ENCODE measurements at places on chromosomes 2 and 18.
A peak's percentile ranks its signal among the peaks of the same experiment; 100 is the strongest.

GRCh38 chr2:50396298-50396631 lies 635.7 kb downstream of the NRXN1 start:
- no peak for DNase-seq

DNA sequence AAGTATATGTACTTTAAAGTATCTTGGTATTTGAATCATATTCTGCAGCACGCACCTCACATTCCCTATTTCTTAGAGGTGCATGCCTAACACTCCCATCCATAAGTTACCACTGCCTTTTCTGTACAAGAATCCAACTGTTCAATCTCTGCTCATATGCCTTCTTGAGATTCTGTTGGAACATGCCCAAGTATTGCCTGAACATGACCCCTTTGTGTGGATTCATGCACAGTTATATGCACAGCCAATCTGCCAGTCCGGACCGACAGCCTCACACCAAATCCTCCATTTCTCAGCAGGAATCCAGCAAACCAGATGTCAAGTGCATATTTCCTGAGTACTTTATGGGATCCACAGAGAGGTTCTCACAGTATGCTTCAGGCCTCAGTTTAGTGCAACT lies 222.0 kb downstream of the TMEM182 start:
- no peak for DNase-seq

DNA sequence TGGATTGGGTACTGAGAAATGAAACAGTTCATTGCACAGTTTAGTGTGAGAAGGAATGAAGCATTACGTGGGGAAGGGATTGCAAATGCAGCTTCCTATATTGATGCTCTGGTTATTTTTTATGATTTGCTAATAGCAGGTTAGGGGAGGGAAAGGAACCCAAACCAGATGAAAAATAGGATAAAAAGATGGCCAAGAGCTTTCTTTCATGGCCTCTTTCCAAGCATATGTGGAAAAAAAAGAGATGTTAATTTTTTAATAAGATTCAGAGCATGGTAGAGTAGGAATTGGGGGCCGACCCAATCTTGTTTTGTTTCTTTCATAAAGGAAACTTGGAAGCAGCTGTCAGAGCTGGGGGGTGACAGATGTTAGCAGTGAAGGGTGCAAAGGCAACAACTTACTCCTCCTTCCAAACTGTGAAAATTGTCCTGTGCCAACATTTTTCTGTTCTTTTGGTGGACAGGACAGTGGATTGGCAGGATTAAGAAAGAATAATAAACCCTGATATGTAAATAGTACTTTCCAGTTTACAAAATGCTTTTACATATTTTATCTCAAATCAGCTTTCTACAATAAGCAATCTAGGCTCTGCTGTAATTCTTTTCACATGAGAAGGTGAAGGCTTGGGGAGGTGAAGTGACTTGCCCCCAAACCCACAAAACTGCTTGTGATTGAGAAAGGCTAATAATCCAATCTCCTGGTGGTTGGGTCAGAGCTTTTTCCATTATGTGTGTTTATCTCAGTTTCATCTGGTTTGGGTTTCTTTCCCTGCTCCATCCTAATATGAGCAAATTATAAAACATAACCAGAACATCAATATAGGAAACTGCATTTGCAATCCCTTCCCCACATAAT lies 270.1 kb downstream of the ETAA1 start:
- no peak for DNase-seq

DNA sequence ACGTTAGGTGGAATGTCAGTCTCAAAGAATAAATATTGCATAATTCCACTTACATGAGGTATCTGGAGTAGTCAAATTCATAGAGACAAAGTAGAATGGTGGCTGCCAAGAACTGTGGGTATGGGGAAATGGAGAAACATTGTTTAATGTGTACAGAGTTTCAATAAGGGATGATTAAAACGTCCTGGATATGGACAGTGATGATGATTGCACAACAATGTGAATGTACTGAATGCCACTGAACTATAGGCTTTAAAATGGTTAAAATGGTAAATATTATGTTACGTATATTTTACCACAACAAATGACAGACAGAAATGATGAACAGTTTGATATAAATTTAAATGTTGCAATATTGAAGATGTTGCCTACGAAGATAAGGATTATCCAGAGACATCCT lies 602.0 kb upstream of the PKDCC start:
- no peak for DNase-seq

DNA sequence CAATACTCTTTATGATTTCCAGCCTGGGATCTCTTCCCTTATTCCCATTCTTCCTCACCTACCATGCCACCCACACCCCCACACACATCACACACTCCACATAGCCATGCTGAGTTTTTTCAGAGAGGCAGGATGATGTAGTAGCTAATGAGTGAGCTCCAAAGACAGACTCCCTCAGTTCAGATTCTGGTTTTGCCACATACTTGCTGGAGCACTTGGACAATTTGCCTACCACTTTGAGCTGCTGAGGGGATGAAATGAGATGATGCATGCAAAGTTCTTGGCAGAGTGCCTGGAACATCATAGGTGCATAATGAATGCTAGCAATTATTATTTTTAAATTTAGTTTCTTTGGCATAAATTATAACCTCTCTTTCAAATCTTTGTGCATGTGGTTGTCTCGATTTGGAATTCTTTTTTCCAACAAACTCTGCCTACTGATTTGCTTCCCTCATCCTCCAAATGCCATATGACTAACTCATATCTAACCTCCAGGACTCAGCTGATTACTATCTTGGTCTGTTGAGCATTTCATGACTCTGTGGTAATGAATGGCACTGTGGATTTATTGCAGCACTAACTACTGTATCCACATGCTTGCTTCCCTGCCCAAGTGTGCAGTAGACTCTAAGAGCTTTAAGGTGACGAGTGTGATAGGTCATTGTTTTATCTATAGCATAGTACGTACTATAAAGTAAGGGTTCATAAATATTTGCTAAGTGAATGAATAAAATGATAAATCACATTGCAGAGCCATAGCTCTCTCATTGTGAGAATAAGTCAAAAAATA lies 99.1 kb downstream of the TACR1 start:
- DNase-seq: peak; percentile 13

GRCh38 chr18:79512461-79513380 lies 117.0 kb downstream of the NFATC1 start:
- DNase-seq: no peak

DNA sequence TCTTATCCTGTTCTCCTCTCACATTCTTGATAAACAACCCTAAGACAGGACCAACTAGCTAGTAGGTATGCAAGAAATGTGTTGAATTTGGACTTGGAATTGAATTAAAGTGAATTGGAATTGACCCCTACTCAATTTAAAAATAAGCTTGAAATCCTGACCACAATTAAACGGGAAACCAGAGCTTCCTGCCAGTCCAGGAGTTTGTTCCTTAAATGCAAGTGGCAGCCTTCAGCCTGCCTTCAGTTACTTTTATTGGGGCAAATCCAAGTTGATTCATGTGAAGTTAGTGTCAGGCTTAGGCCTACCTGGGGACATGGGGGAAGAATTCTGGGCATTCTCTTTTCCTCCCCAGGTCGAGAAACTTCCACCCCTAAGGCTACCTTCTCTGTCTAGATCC lies 457.6 kb downstream of the BCL11A start:
- no peak for DNase-seq

DNA sequence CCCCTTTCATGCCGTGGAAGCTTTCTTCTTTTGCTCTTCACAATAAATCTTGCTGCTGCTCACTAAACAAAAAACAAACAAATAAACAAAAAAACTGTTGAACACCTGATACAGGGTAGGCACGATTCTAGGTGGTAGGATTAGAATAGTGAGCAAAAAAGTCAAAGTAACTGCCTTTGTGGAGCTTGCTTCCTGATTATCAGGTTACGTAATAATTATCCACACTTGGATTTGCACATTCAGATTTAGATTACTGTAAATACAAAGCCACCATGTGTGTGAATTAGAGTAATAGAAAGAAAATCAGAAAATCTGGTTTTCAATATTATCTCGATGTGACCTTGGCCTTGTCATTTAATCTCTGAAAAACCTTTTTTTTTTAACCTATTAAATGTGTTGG lies 307.1 kb downstream of the NRXN1 start:
- DNase-seq: no peak

DNA sequence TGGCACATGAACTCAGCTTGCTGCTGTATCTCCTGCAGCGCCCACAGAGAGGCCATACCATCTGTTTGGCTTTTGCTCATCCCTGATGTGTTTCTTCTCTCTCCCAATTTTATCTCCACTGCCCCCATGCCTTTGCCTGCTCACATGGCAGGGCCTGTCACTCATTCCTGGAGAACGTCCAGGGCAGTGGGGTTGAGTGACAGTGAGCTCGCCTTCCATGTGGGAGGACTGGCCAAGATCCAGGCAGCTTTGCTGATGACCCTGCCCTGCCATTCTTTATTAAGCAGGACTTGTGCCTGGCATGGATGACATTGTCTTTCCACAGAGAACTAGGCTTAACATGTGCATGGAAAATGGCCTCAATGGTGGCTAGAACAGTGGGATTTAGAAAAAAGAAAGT lies 230.5 kb upstream of the THSD7B start:
- DNase-seq: no peak

DNA sequence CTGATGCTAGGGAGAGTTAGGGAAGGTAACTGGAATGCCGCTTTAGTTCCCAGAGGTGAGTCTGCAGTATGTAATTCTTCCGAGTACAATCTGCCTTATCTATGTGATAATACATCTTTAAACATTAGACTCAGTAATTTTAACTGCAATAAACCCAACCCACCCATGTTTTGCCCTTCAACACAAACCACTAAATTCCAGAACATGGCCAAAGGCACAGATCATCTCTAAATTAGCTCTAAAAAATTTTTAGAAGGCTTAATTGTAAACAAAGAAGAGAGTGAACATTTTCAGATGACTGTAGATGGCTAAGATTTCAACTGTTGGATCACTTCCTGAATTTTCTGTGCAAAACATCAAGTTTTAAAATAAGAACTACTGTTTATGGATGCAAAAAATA lies 488.7 kb upstream of the ID2 start:
- DNase-seq: no peak

DNA sequence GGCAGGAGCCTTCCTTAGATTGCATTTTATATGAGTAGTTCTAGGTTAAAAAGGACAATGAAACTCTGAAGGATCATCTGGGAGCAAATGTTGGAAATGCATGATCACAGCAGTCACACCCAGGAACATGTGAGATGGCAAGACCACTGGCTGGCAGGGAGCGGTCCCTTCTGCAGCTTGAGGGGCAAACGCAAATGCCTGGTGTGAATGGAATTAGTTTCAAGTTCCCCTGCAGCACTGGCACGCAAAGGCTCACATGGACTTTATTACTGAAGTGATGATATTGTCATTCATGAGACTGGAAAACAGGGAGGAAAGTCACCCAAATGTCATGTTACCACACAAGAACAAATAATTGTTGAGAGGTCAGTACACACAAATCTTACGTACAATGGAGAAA lies 223.3 kb downstream of the FBXO15 start:
- DNase-seq: no peak

DNA sequence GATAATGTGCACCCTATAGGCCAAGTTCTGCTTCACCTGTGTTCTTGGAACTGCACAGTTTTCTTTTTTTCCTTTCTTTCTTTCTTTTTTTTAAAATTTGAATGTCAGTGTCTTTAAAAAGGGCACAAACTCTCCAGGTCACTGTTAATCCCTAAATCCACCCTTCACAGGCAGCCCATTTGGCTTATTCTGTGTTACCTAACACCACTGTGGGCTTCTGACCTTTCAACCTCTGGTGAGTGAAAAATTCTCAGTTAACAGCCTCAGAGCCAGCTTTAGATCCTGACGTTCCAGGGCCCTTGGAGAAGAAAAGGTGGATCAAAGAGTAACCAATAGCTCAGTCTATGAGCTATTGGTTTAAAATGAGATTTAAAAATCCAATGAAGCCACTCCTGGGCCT lies 6.8 kb upstream of the CETN1 start:
- no peak for DNase-seq

DNA sequence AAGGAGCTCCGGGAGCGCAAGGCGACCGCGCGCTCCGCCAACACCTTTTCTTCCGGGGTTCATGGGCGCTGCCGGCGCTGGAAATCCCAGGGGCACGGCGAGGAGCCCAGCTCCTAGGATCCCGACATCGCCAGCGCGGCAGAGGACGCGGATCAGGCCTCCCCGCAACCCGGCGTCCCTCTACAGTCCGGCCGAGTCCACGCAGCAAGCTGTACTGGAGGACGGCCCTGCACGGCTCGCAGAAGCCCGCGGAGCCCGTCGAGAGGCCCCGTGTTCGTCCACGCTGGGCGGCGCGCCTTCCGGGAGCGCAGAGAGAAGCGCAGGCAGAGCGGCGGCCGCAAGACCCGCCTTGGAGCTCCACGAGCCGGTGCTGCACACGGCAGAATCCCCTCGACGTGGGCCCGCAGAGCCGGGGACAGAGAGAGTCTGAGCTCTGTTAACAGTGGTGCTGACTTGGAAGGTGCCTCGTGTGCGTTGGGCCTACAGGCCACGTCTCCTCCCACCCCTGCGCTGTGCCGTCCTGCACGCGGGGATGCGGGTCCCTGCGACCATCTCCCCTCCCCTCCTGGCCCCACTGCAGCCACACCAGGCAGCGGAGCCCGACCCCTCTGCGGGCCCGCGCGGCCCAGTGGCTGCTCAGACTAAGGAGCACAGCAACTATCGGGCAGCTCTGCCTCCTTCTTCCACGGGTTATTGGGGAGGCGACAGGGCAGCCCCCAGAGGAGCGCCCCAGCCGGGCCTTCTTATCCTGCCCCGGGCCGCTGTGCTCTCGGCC lies 28.1 kb upstream of the PTPN2 start:
- DNase-seq: no peak

DNA sequence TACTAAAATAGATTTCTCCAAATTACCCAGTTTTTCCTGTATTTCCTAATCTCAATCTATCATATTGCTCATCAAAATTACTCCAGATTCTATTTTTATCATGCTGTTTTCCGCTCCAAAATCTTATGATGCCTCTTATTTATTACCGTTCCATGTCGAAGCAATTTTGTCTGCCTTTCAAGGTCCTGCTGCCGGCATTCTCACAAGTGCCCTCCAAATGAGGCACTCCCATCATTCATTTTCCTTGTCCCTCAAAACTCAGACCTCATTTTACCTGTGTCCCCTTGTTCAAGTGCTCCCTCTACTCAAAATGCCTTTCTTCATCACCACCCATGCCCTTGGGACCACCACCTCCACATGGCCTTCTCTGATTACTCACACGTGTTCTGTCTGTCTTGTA lies 13.1 kb downstream of the NEB start:
- DNase-seq: no peak

DNA sequence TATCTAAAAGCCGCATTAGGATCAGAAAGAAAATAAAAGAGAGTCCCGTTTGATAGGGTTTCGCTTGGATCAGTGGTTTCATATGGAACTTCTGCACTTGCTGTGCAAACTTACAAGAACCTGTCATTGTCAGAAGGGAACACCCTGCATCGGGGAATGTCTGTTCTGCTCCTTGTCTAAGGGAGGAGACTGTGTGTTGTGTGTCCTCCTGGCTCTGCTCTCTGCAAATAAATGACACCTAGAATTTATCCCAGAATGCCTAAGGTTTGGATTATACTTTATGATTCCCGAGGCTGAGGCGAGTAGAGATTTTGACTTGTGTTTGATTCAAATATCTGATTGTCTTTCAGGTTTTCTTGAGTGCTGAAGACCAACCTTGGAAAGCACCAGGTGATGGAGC lies 785.1 kb downstream of the GALR1 start:
- DNase-seq: no peak

- DNase-seq: no peak
Observed at GRCh38 chr2:216842636-216843035, 17.2 kb downstream of the TNP1 start.
